Stimulated activated CD4-positive, alpha-beta T cell treated with anti-CD3 and anti-CD28 coated beads, Interleukin-1b, Interleukin-23, amount 100 ng/mL, for 1 hour (primary cell): ENCODE measurements at places on chromosomes 4 and X.

DNA sequence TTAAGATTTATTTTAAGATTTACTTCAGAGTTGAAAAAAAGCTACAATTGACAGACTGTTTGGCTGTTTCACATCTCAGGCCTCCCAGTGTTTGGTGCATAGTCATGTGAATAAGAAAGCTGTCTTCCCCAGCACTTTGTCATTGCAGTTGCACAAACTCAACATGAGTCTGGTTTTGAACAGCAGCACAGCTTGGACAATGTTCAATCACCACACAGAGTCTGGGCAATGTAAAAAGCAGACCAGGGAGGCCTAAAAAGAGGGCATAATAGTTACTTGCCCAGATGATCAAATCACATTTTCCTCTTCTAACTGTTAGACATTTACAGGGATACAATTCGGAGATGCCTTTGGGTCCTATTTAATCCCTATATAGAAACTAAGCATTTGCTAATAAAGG, 1055.0 kb downstream of the RPA4 start:
- DNase-seq: no peak

GRCh38 chr4:722169-722725, 16.6 kb downstream of the PCGF3 start:
- no peak for DNase-seq

DNA sequence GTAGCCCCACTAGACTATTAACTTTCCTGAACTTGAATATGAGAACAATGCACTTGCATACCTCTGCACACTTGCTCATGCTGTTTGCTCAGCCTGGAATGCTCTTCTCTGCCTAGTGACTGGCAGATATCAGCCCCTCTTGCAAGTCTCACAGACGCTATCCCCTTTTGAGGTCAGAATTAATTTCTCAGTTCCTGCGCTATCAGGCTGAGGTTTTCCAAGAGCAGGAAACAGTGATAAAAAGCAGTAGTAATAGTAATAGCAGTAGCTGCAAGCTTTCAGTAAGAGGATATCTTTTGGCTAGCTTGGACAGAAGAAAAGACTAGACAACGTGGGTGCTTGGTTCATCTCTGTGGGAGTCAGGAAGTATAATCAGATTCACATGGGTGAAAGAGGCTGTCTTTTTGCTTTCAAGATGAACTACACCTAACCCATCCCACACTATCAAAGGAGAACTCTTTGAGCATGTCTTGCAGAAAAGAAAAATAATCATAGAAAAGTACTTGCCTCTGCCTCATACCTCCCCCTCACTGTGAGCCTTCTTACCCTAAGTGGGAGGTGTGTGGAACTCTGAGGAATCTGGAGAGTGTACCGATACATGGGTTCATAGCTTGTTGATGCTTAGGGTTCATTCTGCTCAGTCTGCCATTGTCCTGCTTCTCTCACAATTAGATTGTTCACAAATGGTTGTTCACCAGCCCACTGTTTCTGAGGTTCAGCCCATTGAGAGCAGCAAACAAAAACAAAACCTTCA, 11.3 kb upstream of the DRP2 start:
- no peak for DNase-seq

DNA sequence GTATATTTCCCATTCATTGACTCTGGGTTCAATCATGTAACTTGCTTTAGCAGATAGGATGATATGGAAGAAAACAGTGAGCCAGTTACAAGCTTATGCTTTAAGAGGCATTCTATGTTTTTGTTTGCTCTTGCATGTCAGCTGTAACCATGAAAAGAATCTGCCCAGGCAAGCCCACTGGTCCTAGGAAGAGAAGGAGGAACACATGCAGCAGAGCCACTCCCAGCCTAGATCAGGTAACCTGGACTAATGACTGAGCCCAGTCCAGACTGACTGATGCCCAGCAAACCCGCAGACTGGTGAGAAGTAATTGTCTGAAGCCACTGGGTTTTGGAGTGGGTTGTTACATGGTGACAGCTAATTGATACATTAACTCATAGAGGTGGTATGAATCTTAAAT, 167.9 kb downstream of the COL4A6 start:
- no peak for DNase-seq

GRCh38 chr4:47837094-47837907, 566 bp downstream of the CORIN start:
- no peak for DNase-seq

GRCh38 chr4:59759082-59759825, 1440.9 kb upstream of the ADGRL3 start:
- no peak for DNase-seq

DNA sequence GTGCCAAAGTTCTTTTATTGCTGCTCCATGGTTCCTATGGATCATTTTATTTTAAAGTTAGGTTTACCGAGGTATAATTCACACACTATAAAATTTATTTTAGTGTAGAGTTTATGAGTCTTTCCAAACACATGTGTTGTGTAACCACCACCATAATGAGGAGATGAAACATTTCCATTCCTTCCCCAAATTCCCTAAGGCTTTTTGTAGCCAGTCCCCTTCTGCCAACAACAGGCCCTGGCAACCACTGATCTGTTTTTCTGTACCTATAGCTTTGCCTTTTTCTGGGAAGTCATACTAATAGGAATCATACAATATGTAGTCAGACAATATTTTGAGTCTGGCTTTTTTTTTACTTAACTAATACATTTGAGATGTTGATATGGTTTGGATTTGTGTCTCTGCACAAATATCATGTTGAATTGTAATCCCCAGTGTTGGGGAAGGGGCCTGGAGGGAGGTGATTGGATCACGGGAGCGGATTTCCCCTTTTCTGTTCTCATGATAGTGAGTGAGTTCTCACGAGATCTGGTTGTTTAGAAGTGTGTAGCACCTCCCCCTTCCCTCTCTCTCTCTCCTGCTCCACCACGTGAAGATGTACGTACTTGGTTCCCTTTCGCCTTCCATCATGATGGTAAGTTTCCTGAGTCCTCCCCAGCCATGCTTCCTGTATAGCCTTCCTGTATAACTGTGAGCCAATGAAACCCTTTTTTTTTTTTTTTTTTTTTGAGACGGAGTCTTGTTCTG, 59.6 kb upstream of the DHX15 start:
- DNase-seq: no peak
